ENCODE measurements at places on chromosomes 6 and 20.

GRCh38 chr6:4323322-4323721 is 187.9 kb upstream of the ECI2 start:
- no peak for DNase-seq

DNA sequence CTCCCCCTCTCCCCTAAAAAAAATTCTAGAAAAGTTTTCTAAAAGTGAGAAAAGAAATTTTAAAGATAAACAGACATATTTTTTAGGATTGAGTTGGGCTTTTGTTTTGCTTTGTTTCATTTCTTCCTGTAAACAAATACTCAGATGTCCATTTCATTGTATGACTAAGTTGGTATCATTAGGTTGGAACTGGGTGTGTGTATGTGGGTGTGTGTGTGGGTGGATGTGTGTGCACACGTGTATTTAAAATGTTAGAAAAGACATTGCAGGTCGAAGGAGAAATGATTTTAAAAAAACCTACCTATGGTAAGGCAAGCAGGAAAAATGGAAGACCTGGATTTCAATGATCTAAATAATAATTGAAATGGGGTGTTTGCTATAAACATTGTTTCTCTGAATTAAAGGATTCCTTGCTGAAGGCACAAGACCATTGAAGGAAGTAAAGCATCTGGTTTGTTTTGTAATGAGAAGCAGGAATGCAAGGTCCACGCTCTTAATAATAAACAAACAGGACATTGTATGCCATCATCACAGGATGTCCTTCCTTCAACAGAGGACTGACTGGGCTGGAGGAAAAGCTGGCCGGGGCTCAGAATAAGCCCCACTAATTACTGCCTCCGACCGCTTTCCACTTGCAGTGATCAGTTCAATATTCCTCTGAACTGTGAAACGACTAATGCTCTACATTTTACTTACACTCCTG is 996 bp upstream of the PRDM1 start:
- no peak for DNase-seq

DNA sequence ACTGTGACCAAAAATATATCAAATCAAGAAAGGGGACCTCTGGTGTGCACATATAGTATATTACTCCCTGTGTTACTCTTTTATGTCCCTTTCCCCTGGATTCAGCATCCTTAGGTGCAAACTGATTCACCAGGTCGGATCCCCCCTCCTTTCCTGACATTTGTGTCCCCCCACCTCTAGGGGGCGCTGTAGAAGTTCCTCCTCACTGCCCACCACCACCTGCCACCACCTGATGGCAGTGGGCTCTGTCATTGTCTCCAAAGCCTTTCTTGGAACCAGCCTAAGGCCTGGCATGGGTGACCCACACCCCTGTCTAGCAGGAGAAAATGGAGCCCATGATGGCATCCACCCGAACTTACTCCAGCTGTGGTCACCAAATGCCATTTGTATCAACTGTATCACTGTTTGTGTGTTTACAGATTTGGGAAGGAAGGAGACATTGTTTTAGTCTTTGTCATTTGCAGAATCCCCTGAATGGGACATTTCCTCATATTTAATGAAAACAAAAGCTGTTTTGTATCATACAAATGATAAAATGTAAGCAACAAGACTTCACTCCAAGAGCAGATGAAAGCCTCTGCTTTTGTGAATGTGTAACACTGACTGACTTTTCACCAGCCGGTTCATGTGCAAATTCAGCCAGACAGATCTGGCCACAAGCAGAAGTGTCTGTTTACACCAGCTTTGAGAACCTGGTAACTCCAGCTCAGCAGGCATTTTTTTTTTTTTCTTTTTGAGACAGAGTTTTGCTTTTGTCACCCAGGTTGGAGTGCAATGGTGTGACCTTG is 66.2 kb downstream of the ARMC2 start:
- DNase-seq = no peak

GRCh38 chr6:148747145-148747470 is 278 bp downstream of the UST start:
- DNase-seq = no peak

- no peak for DNase-seq
Observed at GRCh38 chr6:170211404-170212025, 79.4 kb downstream of the DLL1 start.

DNA sequence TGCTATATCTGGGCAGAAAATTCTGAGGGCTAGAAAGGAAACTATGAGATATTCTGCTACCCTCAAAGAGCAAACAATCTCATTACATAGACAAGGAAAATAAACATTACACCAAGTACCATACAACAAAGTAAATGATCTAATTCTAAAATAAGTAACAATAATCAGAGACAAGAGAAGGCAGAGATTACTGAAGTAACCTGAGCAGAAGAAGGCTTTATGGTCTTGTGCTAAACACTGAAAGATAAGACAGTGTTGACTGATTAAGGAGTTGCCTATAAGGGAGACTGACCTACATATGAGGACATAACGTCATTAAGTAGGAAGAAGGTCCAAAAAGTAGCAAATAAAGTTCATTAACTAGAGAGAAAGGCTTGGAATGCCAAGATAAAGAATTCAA is 134.2 kb downstream of the MTFR2 start:
- DNase-seq = no peak

DNA sequence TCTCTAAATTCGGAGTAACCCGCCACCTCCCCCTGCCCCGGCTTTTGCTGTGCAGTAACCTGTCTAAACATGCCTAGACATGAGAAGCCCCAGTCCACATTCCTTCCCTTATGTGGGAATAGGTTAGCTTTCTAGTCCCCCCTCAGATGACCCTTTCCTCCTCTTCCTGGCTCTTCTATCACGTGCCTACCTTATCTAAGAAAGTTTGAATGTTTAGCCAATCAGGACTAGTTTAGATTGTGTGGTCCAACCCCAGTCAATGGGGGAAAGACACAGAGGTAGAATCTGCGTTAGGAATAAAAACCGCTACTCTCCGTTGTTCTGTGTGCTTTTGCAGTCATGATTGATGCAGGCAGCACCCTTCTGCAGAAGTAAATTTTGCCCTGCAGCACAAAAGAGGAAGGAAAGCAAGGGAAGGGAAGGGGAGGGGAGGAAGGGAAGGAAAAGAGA is 69.0 kb upstream of the CD93 start:
- DNase-seq = no peak

GRCh38 chr20:16364320-16364687 is 208.9 kb downstream of the KIF16B start:
- no peak for DNase-seq

DNA sequence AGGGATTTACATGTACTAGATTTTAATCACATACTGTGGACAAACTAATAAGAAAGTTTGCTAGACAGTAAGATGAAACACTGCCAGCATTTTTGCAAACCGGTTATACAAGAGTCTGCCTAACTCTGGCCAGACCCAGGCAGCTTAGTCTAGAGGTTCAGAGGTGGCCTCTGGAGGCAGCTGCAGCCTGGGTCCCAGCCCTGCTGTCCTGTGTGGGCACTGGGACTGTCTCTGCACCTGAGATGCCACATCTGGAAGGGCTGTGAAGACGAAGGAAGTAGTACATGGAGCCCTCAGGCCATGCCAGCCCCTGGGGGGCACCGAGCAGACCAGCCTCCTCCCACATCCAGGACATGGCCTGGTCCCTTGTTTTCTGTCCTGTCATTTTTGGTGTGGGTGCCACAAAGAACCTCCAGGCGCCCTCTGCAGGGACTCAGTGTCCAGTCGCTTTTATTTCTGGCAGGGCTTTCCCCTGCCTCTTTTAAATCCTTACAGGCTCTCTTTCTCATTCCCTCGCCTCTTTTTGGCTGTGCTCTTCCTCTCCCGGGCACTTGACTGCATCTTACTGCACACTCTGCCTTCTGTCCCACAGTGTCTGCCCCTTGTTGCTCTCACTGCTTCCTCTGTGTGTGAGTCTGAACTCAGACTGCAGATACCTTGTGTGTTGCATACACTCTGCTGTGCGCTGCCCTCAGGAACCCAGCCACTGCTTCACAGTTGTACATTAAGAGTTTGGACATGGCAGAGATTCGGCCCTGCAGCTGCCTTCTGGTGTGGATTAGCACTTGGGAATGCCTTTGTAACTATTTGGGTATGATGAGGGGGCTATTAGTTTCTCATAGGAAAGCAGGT is 216.7 kb downstream of the ZDHHC14 start:
- DNase-seq = peak; percentile 29

DNA sequence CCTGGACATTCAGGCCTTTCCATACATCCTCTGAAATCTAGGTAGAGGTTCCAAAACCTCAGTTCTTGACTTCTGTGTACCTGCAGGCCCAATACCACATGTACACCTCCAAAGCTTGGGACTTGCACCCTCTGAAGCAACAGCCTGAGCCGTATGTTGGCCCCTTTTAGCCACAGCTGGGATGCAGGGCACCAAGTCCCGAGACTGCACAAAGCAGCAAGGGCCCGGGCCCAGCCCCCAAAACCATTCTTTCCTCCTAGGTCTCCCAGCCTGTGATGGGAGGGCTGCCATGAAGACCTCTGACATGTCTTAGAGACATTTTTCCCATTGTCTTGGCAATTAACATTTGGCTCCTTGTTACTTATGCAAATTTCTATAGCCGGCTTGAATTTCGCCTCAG is 107.4 kb upstream of the FRMD1 start:
- DNase-seq = no peak

DNA sequence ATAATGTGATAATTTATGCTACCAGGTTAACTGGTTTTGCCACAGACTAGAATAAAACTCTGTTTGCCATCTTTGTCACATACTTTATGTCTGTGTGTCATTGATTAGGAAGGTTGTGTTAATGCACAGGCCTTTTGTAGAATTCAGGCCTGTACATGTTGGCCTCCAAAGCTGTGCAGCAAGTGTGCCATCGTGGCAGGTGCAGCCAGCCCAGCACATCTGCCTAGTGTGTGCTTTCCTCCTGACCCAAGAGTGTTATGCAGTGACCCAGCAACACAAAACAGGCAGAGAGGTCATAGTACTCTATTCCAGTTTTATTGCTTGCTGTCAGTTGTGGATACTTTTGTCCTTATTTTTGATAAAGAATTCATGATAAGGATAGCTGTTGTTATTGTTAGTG is 3.7 kb downstream of the MAP3K4 start:
- DNase-seq = no peak

DNA sequence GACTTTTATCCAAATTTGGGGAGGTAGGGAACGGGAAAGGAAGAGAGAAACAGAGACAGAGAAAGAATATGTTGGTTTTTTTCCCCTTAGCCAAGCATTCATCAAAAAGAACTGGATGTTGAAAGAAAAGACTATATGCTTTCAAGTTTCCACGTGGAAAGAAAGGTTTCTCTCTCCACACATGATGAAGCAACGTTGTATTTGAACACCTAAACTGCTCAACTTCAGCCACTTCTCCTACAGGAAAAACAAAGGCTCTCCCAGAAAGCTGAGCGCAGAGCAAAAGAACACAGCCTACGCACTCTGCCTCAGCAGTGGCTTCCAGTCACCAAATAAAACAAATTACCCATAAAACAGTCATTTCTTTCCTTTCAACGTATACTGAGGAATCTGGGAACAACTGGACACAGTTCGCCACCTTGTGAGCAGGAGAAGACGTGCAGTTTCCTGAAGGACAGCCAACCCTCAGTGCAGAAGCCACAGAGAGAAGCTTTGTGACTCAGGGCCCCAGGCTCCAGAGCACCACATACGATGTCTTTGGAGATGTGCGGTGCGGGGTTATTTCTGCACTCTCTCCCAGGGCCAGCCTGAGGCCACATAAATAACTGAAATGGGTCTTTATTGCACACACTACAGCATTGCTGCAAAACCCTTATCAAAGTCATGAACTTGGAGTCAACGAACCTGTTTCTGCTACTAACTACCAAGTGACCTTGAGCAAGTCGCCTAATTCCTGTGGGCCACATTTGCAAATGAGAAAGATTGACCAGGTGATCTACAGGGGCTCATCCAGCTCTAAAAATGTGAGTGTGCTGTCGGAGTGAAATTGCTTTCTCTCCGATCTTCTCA is 10.1 kb downstream of the IL17F start:
- DNase-seq = peak; percentile 30

- no peak for DNase-seq
Observed at GRCh38 chr6:97187951-97188350, 95.1 kb downstream of the MMS22L start.

GRCh38 chr6:144065213-144065660 is 30.1 kb downstream of the SF3B5 start:
- peak; percentile 49 for DNase-seq

DNA sequence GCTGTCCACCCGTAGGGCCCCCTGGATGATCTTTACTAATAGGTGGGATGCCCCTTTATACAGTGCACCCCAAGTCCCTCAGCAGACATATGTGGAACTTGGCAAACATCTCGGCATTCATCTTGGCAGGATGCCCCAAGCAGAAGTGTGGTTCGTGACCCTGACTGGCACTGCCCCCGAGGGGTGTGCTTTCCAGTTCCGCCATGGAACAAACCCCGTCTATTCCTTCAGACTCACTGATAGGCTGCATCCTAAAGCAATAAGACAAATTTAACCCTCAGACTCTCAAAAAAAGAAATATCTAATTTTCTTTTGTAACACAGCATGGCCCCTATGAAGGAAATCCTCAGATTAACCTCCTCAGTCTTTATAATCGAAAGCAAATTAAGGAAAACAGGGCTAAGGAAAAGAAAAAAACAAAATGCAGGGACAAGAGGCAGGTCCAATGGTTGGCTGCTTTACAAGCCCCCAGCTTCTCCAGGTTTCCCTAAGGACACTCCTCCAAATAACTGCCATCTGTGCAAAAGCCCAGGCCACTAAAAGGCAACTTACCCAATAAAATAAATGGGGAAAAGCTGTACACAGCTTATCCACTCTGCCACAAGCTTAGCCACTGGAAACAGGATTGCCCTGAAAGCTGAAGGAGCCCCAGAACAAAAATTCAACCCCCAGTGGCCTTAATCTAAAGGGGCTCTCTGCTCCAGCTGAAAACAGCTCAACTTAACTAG is 30.5 kb upstream of the RIPK1 start:
- no peak for DNase-seq

- DNase-seq = no peak
Observed at GRCh38 chr6:101167638-101168037, 225.9 kb upstream of the GRIK2 start.

GRCh38 chr20:31573555-31574321 is 31.4 kb upstream of the ID1 start:
- no peak for DNase-seq

DNA sequence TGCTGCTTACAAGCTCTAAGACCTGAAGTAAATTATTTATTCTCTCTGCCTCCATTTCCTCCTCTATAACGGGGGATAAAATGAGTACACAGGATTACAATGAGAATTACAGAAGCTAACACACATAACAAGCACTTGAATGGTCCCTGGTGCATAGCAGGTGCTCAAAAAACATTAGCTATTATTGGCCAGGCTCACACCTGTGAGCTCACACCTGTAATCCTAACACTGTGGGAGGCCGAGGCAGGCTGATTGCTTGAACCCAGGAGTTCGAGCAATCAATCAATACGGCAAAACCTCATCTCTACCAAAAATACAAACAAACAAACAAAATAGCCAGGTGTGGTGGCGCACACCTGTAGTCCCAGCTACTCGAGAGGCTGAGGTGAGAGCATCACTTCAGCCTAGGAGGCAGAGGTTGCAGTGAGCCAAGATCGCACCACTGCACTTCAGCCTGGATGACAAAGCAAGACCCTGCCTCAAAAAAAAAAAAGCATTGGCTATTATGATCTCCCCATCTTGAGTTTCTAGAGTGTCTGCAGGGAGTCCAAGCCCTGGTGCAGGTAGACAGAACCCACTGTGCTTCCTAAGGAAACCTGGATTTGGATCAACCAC is 68.1 kb downstream of the PREX1 start:
- no peak for DNase-seq
